ENCODE measurements at places on chromosomes 4 and X.
A peak's percentile ranks its signal among the peaks of the same experiment; 100 is the strongest.

DNA sequence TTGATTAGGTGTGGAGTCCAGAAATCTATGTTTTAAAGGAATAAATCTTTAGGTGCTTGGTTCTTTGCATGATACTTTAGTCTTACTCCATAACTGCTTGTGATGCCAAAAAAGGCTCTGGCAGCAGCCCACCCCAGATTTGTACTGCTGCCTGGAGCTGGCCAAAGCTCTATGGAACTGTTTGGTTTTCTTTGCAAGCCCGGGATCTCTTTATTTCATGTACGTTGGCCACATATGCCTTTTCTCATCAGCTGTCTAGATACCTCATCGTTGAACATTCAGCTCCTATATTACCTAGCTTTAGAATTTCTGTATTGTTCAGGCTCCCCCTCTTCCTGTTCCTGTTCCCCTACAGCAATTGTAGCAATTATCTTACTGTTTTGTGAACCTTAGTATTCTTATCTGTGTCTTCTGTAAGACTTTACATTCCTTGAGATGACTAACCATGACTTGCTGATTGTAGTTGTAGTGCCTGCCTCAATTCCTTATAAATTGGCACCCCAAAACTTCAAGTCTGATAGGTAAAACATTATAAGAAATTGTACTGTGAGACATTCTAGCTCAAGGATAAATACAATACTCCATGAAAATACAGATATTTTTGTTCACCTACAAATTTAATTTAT is 199.4 kb upstream of the GPRIN3 start:
- no peak for DNase-seq

DNA sequence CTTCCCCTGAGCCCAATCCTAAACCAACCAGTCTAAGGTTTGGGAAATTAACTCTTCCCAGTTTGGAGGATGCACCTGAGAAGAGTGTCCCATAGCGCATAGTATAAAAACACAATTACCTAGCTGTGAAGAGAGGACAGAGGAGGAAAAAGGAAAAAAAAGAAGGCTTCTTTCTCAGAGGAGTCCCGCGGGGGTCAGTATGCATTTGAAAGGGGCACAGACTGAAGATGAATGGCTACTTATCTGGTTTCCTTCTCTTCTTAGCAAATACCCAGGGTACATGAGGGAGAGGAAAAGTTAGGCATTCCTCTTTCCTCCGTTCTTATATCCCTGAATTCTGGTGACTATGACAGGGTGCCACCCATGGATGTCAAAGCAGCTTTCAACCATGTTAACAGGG is 96.9 kb downstream of the TMEM47 start:
- DNase-seq: no peak

DNA sequence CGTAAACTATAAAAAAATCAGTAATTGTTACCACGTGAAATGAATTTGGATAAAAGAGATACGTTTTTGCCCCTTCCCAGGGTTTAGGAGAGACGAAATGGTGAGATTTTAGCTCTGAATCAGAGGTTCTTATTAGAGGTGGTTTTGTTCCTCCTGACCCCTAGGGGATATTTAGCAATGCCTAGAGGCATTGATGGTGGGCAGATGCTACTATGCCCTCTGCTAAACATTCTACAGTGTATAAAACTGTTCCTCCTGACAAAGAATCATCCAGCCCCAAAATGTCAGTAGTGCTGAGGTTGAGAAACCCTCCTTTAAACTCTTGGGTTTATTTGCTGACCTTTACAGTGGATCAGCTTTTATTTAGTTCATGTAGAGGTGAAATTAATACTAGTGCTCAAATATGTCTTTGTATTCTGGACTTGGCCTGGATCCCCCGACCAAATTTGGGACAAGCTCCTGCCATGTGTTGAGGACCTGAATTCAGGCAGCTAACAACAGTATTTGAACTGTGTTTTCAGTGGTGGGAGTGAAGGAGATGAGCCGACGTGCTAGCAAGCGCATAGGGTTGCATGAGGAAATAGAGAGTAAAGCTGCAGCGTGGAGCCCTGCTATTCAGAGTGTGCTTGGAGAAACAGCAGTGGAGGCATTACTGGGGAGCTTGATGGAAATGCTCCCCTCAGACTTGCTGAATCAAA is 126.1 kb downstream of the PTTG2 start:
- no peak for DNase-seq

- peak; percentile 39 for DNase-seq
Measured at GRCh38 chr4:101288365-101289145, 58.8 kb downstream of the PPP3CA start.

DNA sequence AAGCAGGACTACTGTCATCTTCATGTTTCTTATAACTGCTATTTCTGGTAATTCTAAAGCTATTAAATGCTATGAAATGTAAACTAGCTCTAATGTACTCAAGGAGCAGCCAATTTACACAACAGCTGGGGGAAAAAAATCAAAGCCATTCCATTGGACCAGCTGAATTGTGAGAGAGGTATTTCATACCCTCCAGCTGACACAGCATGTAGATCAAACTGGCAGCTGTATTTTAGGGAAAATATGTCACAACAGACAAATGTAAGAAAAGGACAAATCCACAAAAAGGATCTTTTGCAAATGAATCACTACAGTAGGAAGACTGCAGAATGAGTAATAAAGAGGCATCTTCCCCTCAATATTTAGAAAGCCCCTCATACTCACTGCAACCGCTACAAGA is 65.2 kb upstream of the FAM47B start:
- DNase-seq: no peak

- no peak for DNase-seq
Measured at GRCh38 chrX:108641589-108642272, 94.6 kb downstream of the IRS4 start.

DNA sequence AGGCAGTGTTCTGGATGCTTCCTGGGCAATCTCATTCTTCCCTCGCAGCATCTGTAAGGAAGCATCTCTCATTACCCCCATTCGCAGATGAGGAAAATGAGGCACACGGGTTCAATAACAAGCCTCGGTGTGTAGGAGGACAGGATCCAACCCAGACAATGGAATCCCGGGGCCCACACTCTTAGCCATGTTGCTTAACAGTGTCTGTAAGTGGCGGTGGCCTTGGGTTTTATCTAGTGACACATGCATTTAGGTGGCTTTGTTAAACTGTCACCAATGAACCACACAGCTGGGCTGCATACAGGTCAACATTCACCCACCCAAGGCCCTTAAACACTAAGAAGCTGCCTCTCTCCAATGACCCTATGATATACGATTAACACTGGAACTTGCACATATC is 22.6 kb downstream of the RELL1 start:
- no peak for DNase-seq

DNA sequence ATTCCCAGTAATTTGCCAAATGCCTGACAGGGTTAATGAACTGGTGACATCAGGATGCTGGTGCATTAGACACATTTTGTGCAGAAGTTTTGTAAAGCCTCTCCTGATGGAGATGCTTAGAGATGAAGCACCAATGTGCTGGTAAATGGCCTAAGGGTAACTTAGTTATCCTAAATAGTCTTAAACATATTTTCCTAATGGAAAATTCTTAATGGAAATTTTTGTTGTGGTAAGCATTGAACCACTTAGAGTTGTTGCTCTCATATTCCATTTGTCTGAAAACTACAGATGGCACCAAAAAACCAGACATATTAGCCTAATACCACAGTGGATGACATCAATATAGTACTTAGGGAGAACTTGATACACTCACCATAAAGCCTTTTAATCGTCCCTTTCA is 154.5 kb upstream of the ANK2 start:
- no peak for DNase-seq

GRCh38 chrX:46574774-46575381 is 1.3 kb downstream of the CHST7 start:
- DNase-seq: peak; percentile 14

- DNase-seq: no peak
Measured at GRCh38 chrX:16320765-16321355, 153.6 kb downstream of the MAGEB17 start.

DNA sequence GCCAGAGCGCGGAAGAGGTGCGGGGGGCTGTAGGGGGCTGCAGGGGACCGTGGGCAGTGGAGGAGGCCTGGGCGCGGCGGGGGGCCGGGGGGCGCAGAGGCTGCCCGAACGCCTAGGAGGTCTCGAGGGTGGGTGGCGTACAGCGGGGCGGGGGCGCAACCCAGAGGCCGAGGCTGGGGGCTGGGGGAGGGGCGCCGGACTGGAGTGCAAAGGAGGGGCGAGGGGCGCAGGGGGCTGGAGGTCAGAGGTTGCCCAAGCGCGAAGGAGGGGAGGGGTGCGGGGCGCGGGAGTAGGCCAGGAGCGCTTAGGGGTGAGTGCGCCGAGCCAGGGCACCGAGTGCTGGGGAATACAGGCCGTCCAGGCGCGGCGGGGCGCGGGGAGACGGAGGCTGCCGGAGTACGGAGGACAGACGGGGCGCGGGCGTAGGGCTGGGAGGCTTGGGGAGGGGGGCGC is 255 bp downstream of the GYG2 start:
- no peak for DNase-seq

DNA sequence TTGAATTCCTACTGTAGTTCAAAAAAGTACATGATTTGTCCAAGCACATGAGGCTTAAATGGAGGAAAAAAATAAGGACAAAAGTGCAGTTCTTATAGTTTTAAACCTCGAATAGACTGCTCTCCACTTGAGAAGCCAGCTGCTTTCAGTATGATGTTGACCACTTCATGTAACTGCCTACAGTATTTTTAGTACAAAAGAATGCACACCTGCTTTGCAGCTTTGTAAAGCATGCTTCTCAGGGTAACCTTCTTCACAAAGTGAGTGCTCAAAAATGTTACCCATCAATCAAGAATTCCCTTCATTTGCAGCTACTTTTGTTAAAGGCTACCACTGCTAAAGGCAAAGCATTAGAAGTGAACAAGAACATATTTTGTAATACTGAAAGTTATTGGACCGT is 83.4 kb upstream of the FAM47B start:
- no peak for DNase-seq

DNA sequence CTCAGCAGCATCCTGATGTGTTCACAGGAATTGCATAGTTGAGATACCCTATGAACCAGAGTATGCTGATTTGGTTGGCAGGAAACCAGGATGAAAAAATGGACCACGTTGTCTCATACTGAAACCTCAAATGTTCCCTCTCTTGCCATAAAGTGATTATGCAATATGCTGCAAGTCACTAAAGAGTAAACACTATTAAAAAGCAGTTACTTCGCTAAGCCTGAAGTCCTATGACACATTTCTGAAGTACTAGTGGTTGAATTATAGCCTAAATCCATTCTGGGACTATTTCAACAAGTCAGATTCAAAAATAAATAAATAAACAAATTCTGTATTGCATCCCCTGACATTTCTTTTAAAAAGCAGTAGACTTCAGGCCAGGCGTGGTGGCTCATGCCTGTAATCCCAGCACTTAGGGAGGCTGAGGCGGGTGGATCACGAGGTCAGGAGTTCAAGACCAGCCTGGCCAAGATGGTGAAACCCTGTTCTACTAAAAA is 106.0 kb upstream of the NAP1L5 start:
- DNase-seq: no peak

- DNase-seq: no peak
Measured at GRCh38 chr4:44927399-44928380, 201.3 kb upstream of the GNPDA2 start.

DNA sequence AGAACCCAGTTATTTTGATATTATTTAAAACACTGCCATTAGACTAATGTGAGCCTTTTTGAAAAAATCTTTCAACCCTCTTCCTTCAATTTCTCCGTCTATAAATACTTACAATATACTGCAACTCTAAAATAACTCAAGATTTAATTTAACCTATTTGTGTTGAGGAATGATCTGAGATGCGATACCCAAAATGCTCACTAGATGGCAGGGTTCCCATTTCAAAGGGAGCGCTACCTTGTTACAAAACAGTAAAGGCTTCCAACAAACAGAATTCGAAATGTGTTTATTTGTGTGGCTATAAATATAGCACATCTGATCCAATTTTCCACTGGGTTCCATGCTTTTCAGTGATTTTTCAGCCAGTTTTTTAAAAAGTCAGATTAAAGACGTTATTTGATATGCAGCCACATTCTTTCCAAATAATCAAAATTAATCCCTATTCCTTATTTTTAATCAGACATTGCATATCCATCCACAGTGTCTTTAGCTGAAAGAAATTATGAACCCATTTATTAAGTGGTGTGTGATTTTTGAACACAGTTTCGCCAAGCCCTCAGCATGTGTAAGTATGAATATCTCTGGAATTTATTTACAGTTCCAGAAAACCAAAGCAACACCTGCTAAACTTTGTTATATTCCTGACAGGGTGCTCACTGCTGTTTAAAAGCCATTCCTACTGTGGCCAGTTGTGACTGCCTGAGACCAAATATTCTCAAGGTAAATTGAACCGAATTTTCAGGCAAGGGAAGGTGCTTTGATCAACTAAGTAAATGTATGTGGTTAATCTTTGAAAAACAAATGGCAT is 668.0 kb upstream of the LCORL start:
- DNase-seq: peak; percentile 24

DNA sequence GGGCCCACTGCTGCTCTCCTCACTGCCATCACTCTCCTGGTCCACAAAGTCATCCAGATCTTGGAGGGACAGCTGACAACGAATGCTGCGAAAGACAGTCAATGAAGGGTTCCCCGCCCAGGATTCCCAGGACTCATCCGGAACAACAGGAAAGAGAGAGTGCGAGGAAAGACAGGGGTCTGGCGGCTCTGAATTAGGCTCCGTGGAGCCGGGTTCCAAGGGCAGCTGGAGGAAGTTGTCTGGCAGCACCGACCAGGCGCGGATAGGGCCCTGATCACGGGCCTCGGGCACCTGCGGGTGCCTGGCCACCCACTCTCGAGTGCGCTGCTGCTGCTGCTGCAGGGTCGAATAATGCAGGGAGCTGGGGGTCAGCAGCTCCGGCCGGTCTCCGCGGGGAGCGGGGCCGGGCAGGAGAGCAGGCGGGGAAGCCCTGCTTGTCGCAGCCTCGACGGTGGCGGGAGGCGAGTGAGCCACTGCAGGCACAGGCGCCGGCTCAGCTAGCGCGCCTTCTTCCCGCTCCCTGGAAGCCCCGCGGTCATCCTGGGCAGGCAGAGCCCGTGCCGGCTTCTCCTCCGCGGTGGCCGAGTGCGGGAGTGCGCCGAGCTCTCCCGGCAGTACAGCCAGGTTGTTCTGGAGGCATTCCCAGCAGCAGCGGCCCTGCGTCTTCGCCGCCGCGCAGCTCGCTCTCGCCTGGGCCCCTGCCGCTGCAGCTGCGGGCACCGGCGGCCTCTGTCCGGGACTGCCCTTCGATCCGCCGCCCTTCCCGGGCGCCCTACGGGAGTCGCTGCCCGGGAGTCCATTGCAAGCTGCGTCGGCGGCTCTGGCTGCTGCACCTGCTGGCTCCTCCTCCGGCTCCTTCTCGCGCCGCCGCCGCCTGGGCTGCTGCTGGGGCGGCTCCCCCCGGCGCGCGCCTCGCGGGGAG is 1.1 kb downstream of the SOWAHB start:
- no peak for DNase-seq

DNA sequence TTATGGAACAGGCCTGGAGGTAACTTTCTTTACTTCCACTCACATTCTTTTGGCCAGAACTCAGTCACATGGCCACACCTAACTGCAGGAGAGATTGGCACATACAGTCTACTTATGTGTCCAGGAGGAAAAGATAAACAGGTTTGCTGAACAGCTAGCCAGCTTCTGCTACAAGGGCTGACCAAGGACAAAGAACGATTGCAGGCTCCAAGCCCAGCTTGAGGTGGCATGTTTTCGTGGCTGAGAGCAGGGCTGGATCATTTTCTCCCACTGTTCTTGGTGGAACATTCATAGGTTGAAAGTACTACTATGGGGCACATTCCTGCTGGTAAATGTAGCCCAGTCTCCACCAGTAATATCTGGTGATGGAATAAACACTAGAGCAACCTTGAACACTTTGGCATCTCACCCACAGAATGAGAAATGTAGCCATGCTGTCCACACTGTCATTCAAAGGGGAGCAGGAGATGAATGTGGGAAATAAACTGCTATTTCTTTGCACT is 28.2 kb downstream of the NHS start:
- DNase-seq: no peak

- DNase-seq: no peak
Measured at GRCh38 chrX:71118985-71119535, 664 bp downstream of the MED12 start.
